ENCODE measurements at places on chromosomes 2 and 18.

DNA sequence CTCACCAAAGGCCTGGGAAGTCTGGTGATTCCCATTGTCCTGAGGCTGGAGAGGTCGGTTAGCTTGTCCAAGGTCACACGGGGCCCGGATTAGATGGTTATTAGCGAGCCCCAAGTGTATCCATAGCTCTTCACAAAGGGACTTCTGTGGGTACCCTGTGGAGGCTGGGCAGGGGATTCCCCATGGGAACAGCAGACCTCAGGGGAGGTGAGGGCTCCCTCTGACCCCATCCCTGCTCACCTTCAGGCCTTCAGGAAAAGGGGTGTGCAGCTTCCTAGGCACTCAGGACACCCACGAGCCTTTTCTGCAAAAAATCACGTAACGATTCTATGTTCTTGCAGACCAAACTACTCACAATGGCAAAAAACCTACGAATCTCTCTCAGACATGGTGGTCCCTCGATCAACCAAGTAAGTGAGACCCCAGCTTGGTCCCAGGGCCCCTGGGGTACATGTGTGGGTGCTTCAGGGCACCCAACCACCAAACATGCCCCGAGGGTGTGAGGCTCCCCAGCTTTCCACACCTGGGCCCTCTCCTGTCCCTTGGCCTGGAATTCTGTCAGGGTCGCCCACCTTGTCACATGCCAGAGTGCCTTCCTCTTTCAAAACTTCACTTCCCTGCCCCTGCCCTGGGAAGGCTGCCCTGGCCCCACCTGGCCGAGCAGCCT, 40.3 kb downstream of the PDIA6 start:
- no peak for DNase-seq

DNA sequence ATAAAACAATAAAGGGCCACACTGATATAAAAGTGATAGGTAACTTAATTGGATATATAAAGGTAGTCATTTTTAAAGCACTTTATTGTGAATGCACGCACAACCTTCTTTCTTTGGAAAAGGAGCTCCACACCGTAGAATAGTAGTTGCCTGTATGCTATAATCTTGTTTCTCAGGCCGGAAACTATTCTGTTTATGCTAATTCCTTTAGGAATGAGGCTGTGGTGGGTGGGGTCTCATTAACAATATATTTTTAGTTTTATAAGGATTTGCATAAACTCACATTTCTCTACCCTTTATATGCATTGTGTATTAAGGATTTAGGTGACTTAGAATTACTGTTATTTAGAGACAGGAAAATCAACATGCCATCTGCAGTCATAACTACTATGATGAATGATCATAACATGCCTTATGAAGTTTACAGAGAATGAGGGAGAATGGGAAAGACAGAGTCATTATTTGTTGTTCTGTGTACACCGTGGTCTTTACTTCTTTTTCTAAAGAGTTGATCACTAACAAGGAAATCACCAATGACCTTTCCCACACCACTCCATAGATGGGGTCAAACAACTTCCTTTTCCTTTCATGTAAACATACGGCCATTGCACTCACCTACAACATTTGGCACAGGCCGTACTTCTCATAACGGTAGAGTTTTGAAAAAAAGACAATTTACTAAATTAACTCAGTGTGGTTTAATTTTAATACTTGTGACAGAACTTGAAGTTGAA, 84.5 kb downstream of the PIEZO2 start:
- DNase-seq = no peak

GRCh38 chr2:53562407-53562806, 205.2 kb upstream of the CHAC2 start:
- DNase-seq = no peak

DNA sequence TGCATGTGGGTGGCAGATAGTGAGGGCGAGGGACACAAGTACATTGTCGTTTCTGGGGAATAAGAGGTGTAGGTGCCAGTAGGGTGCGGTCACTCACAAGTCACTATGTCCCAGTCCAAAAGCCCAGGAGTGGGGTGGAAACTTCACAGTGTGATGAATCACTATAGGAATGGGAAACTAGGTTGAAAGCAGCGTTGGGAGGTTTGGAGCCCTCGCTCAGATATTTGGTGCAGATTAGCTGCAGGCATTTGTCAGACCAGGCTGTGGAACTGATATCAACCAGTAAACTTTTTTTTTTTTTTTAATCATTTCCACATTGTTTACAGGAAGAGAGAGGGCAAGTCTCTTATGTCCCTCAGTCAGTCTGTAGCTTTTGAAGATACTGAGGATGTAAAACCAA, 121.8 kb downstream of the CERS6 start:
- DNase-seq = no peak

DNA sequence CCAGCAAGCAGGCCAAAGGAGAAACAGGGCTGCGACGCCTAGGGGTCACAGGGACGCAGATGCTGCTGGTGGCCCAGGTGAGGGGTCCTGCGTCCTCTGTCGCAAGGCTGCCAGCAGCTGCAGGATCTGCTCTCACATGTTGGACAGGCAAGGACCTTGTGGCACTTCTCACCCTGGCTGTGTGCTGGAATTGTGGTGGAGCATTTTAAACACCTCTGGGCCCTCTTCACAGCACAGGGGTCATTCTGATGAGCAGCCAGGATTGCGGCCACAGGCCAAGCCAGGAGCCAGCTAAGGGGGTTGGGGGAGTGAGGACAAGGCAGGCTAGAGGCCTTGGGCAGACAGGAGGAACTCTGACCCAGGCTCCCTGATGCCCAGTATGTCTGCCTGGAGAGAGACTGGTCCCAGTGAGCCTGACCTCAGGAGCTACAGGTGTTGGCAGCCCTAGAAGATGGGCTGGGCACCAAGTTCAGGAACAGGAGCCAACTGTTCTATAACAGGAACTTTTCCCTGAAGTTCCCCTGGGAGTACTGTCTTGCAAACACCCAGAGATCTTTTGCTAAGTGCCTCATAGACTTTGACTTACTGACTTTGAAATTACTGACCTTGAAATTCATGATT, 40.2 kb downstream of the EFR3B start:
- DNase-seq = no peak

DNA sequence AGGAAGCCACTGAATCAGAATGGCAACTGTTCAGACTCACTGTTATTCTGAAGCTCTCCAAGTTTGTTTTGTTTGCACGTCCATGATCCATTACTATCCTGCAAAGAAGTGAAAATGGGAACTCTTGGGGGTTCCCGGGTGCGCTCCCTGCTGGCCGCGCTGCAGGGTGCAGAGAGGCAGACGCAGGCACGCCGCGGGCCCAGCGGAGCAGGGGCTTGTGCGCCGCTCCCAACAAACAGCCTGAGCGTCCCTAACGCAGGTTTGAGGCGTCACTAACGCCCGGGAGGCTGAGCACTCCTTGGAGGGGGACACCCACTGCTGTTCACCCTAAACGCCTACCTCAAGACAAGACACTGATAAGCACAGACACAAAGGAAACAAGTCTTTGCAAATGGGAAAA, 14.3 kb upstream of the PIEZO2 start:
- no peak for DNase-seq

GRCh38 chr2:44351676-44352075, 9.6 kb downstream of the PREPL start:
- no peak for DNase-seq

DNA sequence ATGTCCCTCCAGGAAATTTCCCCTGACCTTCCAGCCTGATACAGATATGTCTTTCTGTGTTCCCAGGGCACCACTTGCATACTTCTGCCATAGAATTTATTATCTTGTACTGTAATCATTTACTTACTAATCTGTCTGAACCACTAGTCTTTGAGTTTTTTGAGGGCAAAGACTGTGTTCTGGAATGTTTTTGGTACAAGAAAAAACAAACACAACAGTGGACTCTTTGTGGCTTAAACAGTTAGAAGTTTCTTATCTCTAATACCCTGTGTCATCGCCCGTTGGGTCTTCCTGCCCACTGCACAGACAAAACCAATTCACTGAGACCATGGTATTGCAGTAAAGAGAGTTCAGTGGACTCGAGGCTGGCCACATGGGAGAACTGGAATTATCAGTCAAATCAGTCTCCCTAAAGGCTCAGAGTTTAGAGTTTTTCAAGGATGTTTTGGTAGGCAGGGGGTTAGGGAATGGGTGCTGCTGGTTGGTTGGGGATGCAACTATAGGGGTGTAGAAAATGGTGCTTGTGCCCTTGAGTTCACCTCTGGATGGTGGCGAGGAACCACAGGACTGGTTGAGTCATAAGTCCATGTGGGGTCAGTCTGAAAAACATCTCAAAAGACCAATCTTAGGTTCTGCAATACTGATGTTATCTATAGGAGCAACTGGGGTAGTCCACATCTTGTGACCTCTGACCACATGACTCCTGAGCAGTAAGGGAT, 20.3 kb downstream of the RALB start:
- no peak for DNase-seq

DNA sequence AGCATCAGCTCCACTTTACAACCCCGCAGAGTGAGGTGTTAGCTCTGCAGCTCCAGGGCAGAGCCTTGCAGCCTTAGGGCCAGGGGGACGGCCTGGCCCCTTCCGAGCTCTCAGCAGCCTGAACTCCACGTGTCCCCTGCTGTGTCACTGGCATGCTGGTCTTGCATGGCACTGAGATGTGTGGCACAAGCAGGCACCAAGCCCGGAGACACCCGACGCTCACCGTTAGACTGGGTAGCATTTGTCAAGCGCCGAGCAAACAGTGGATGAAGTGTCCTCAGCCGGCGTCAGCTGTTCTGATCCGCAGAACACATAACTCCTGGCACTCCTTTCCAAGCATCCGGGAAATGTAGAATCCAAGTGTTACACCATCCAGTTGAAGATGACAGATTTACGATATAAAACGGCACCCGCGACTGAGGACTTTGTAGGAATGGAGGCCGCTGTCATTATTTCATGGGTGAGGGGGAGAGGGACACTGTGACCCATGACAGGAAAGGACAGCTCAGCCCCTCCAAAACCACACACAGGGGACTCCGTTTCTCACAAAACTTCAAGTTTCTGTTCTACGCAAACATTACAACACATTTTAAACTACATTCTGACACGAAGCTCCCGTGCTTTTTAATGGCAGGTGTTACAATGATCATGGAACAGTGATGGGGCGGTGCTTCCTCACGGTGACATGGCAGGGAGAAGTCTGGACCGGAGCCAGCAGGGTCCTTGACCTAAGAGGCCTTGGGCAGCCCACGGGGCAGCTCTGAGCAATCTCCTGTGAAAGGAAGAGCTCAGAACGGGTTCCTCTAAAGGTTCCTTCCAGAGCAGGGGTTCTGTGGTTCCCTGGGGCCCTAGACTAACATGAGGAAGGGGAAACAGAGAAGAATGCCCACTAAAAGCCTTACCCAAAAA, 89.4 kb downstream of the HDAC4 start:
- no peak for DNase-seq

- DNase-seq = no peak
These were observed 454.6 kb upstream of the TRIB2 start for GRCh38 chr2:12261986-12262680.

DNA sequence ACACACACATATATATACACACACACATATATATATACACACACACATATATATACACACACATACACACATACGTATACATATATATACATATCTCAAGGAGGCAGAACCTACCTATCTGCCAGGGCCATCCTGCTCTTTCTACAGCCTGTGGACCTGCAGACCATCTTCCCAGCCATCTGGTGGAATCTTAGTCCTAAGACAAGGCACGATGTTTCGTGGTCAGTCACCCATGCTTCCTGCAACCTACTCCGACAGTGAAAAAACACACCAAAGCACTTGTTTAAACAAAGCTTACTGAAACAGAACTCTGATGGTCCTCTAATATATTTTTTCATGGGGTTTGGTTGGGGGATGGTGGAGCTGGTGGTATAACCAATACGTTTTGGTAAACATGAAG, 164.2 kb upstream of the ZNF521 start:
- no peak for DNase-seq

DNA sequence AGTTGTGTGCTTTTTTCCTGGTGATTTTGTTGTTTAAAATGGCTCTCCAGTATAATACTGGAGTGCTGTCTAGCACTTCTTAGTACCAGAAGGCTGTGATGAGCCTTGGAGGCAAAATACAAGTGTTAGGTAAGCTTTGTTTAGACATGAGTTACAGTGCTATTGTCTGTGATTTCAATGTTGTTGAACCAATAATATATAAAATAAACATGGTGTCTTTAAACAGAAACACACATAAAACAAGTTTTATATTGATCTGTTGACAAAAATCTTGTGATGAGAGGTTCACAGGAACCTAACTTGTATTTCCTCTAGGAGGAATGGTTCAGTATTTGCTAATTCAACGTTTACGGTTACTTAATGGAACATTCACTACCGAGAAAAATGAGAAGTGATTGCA, 5.0 kb upstream of the FAM171B start:
- no peak for DNase-seq

GRCh38 chr18:10050956-10051355, 137.1 kb downstream of the VAPA start:
- DNase-seq = no peak

DNA sequence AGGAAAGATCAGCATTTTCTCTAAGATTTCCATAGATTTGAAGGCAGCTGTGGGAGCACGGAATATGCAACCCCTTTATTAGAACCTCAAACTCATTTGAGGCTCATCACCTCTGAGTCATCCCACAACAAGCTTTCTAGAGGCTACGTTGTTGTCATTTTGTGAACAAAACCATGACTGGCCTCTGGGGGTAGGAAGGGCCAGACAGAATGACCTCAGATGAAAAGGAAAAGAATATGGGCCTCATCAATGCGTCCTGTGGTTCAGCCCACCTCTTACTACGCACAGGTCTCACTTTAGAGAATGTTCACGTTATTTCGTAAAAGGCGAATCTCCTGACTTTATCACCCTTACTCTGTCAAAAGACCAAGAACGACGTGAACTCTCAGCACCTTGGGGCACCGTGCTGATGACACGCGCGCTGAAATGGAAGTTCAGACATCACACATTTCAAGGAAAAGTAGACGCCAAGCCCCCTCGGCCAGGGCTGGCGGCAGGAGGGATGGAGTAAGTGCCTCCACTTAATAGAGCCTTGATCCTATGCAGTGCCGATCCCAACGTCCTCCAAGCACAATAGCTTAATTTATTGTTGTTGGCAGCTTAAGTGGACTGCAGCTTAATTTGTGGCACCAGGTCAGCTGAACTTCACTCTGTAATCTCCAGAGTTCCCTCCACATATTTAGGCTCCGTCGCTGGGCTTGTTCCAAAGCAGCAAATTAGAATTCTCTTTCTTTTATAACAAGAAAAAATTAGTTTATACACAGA, 208.3 kb downstream of the EIPR1 start:
- DNase-seq = no peak

DNA sequence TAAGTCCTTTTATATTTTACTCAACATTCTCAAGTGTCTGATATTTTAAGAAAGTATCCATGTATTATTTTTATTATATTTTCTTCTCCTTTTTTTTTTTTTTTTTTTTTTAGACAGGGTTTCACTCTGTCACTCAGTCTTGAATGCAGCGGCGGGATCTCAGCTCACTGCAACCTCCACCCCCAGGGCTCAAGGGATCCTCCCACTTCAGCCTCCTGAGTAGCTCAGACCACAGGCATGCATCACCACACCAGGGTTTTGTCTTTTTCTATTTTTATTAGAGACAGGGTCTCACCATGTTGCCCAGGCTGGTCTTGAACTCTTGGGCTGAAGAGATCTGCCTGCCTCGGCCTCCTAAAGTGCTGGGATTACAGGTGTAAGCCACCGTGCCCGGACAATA, 212.1 kb downstream of the TCF4 start:
- DNase-seq = no peak

GRCh38 chr2:216572582-216573578, 60.3 kb upstream of the IGFBP2 start:
- no peak for DNase-seq

GRCh38 chr18:36729197-36729596, 99.6 kb downstream of the TPGS2 start:
- no peak for DNase-seq

All from CD4-positive, alpha-beta T cell treated with Interleukin-2 at 100 ng/mL for 4 hours (primary cell).